ENCODE measurements at places on chromosomes 5 and 9.

DNA sequence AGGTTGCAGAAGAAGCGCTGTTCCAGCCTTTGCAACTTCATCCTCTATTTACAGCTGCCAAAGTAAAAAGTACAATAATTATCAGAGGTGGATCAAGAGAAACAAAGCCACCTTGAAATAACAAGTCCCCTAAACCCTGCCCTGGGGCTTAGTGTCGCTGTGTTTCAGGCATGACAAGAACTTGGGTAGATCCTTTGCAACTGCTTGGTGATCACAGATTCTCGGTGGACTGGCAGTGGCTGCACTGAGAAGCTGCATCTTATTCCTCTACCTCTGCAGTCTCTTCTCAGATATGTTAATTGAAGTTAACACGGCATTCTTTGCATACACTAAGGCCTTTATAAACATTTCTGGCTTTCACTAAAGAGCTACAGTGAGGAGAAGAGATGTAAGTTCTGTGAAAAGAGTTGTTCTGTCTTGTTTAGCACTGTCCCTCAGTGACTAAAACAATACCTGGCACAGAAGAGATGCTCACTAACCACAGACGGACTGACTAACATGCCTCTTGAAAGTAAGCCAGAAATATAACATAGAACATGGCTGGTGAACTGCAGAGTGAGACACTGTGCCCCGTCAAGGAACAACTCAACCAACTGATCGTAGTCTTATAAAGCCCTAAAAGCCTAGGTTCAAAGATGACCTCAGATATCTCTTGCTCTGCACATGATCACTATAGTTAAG lies 144.2 kb downstream of the MLLT3 start:
- no peak for DNase-seq

GRCh38 chr5:126718236-126718868 lies 58.6 kb upstream of the LMNB1 start:
- no peak for DNase-seq

DNA sequence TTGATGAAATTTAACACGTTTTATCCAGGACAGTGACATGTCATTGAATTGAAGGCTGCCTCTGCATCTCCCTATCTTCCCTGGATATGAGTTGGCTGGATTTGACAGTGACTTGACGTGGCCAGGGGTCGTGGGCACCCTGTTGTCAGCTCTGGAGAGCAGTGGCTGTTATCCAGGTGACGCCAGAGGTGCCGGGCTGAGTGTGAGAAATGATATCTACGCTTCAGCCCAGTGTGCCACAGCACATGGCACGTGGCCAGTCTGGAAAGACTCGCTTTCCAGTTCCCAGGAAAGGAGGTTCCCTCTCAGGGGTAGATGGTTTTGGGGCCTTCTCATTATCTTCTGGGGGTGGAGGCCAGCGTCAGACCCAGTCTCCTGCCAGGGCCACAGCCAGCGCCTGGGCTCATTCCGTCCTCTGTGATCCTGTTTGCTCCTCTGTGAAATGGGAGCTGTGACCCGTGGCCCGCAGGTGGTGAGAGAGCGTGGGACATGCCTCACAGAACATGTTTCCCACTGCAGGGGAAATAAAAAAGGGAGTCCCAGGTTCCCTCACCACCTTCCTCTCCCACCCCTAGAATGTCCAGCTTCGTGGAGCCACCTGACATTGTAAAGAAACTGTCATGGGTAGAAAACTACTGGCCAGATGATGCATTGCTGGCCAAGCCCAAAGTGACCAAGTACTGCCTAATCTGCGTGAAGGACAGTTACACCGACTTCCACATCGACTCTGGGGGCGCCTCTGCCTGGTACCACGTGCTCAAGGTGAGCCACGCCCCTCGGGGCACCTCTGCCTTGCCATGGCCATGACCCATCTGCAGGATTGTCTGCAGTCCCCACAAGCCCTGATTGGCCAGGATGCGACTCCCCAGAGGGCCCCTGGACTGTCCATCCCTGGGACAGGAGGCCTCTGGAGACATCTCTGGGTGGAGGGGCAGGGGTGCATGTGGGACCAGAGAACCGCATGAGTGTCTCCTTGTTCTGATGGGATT lies 76.5 kb downstream of the PHF2 start:
- DNase-seq, result no peak

GRCh38 chr9:36401897-36402480 lies 1.9 kb upstream of the RNF38 start:
- no peak for DNase-seq

DNA sequence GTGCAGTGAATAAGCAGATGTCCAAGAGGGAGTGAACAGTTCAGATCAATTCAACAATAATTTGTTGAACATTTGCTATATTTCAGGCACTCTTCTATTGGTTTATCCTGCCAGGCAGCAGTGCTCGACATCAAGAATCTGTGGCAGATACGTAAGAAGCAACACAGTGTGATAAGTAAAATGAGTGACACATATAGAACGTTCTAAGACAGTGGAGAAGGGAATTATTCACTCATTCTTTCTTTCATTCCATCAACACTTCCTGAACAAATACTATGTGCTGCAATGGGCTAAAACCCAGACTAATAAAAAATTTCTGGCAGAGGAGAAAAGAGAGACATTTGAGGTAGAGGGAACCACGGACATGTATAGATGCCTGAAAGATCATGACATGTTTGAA lies 89.9 kb upstream of the GLIS3 start:
- no peak for DNase-seq

DNA sequence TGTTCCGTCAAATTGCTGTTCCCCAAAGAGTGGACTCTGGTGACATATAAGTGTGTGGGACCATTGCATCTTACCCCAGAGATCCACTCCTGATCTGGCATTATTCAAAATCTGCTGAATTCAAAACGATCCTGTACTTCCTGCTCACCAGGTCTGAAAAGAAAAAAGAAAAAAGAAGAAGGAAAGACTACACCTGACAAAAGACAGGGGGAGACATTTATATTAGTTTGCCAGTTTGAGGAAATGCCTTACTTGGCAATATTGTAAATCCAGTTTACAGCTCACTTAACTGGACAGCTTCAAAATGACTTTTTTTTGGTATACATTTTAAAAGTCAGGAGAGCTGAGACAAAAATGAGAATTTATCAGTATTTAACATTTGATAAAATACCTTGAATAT lies 15.0 kb upstream of the GRHPR start:
- DNase-seq, result no peak

GRCh38 chr5:143177263-143177983 lies 226.1 kb downstream of the NR3C1 start:
- DNase-seq, result no peak

- no peak for DNase-seq
These were observed 74.8 kb upstream of the TGFBR1 start for GRCh38 chr9:99030092-99030511.

GRCh38 chr5:57734296-57734695 lies 251.7 kb upstream of the ACTBL2 start:
- DNase-seq, result no peak

- DNase-seq, result no peak
These were observed 156.8 kb downstream of the DCP2 start for GRCh38 chr5:113133211-113133975.
